A172 (cell line): ENCODE measurements at places on chromosomes 3 and 15.
A peak's percentile ranks its signal among the peaks of the same experiment; 100 is the strongest.

DNA sequence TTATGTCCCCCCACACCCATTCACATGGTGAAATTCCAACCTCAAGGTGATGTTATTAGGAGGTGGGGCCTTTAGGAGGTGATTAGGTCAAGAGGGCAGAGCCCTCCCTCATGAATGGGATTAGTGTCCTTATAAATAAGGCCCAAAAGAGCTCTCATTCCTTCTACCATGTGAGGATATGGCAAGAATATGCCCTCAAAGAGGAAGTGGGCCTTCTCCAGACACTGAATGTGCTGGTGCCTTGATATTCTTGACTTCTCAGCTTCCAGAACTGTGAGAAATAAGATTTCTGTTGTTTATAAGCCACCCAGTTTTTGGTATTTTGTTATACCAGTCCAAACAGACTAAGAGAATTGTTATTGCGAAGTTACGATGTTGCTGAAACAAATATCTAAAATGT, 94.4 kb downstream of the ANKRD28 start:
- no peak for DNase-seq

DNA sequence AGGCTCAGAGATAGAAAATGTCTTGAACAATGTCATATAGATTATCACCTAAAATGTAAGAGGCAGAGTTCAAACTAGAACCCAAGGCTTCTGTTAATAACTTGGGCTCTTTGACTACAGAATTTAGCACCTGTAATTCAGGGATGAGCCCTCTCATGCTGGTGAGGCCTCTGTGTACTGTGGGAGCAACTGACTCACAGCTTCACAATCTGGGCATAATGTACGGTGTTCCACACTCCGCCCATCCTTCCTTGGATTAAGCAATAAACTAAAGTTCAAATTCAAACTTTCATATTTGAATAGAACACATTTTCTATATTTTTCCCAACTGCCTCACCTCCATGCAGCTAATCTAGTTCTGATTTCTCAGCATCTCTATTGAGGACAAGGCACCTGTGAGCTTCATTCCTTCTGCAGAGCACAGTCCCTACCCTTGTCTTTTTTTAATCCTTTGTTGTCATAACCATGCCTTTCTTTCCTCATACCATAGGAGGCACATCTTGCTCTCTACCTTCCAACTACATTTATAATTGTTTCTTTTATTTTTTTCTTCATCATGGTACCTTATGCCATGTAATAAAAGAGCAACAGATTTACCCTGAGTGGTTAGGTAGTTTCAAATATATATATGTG, 392.1 kb downstream of the NLGN1 start:
- no peak for DNase-seq

DNA sequence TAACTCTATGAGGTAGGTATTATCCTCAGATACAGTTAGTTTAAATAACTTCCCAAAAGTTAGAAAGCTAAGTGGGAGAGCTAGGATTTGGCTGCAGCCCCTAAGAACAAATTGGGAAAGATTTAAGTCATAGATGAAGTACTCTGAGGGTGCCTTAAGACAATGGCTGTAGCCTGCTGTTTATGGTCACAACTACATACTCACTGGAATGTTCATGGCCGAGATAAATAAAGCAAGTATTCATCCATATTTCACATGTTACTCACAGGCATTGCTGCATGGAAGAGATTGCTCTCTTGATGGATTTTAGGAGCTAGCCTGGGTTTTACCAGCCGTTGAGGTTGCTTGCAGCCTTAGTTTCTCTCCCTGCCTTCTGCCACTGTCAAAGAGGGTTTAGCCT, 145.0 kb downstream of the CMSS1 start:
- no peak for DNase-seq

- peak; percentile 37 for DNase-seq
Observed at GRCh38 chr3:158568784-158569183, 2.2 kb upstream of the MLF1 start.

GRCh38 chr15:74888716-74889115, 1.1 kb upstream of the MPI start:
- DNase-seq = no peak

GRCh38 chr3:42077785-42078184, 13.4 kb upstream of the TRAK1 start:
- DNase-seq = no peak

GRCh38 chr15:99442252-99442897, 123.4 kb upstream of the MEF2A start:
- DNase-seq = peak; percentile 61

DNA sequence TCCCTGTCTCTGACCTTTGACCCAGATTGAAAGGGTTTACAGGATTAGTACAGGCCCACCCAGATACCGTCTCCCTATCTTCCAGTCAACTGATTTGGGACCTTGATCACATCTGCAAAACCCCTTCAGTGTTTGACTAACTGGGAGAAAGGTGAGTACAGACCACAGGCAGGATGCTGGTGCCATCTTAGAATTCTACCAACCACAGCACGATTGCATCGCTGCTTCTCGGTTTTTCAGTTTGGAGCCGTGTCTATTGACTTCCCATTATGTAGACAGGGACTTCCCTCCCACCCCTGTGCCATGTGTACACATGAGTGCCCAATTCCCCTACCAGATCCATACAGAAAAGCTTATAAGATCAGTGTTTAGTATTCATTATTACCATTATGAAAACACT, 6.6 kb upstream of the KLF13 start:
- no peak for DNase-seq

DNA sequence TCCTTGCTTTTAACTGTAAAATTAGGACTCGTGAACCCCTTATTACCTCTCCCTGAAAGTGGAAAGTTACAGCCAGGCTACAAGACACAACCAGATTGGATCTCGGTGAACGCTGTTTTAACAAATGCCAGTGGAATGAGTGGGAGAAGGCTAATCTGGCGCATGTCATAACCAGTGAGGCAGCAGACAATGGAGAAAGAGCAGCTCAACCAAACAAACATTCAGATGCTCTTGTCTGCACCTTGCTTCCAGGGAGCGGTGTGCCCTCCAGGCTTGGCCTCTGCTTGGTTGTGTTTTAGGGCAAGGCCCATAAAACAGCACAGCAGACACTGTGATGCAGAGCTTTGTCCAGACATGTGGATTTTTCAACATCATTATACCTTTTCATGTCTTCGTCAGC, 45.9 kb upstream of the ATP1B3 start:
- DNase-seq = no peak

DNA sequence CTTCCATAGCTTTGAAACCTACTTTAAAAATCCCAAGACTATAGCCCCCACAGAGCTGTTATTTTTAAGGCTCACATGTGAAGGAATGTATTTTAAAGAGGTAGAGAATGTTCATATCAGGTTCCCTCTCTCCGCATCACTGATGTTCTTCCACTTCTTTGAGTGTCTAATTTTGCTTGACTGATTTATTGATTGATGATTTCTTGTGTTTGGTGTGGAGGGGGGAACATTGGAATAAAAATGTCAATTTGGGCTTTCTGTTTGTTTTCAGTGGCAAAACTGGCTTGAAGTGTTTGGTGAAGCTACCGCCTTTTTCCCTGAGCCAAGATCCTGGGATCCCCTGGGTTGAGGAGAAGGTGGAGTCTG, 2.7 kb upstream of the TMEM212 start:
- DNase-seq = no peak

DNA sequence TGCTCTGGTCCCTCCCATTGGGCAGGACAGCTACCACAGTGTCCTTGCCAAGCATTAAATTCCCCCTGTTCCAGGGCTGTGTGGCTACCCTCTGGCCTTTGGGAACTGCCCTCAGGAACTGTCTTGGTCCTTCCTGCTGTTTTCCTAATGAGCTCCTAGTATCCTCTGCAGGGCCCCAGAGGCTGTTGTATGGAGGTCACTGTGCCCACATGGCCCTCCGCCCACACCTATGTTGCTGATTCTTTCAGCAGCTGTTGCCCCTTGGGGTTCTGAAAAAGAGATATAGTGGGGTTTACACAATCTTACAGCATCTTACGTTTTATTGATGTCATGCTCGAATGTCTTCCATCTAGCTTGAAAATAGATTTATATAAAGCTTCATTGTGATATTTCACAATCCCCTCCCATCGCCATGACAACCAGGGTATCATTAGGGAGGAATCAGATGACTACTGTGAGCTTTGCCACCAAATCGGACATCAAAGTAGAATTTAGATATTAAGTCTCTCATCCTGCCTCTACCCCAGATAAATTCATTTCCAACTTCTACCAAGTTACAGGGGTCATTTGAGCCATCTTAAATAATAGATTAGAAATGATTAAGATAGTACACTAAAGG, 97.1 kb upstream of the NR2E3 start:
- DNase-seq = no peak

DNA sequence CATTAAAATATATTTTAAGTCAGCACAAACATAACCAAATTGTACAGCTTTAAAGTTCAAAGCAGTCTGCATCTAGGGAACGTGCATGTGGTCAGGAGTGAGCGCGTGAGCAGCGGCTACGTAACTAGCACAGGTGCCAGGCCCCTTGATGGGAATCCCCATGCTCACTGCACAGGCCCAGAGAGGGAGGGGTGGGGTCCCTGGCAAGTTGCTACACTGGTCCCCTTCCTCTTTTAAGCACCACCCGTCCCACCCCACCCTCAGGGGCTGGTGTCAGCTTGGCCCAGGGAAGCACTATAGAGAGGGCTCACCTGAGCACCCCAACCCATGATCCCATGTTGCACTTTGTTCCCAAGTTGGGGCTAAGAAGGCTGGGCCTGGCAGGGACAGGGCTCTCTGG, 835 bp upstream of the GMPPB start:
- no peak for DNase-seq
